ENCODE measurements at places on chromosomes 7 and 10.
A peak's percentile ranks its signal among the peaks of the same experiment; 100 is the strongest.

GRCh38 chr7:91565499-91566401, 301.5 kb downstream of the FZD1 start:
- DNase-seq = peak; percentile 51

DNA sequence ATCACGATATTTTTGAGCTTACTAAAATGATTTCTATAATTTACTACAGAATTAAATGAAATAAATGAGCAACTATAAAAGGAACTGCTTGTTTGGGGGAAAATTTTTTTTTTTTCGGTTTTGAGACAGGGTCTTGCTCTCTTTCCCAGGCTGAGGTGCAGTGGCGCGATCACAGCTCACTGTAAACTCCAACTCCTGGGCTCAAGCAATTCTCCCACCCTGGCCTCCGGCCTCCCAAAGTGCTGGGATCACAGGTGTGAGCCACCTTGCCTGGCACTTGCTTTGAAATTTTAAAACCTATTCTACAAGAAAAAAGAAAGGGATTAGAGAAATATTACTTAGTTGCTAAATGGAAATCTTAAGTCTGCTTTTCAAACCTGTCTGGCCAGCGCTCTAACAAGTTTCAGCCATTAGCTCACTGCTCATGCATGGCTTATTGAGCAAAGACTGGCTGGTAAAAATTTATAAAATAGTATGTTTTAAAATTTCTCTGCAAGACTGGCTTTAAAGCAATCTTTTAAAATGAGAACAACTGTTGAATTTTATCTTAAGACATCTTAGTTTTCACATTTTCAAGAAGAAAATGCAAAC, 144.0 kb downstream of the ATE1 start:
- no peak for DNase-seq

DNA sequence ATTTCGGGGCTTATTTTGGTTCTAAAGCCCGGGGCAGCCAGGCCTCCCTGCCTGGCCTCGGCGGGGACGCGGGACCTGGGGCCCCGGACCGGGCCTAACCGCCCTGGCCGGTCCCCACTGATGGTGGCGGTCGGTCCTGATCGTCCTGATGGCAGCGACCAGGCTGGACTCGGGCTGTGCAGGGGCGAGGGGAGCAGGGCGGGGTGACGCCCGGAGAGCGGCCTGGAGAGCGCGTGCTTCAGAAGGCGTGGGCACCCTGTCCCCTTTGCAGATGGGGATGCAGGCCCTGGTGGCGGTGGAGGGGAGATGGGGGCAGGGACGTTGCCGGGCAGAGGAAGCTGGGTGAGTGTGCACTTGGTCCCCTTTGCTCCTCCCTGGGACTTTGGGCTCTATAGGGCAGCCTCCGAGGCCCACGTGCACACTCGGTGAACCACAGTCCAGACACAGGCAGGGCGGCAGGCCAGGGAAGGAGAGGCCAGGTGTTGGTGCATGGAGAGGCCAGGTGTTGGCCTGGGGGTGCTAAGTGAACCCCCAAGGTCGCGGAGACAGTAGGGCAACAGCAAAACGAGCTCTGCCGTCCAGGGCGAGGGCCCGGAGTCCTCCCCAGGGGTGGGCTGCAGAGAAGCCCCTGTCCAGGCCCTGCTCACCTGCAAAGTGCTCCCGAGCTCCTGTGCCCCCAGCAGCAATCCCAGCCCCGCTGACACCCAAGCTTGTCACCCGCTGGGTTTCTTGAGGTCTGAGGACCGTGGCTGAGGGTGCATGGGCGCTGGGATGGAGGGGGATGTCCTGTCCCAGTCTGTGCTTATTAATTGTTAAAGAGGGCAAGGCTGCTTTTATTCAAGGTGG, 42.4 kb upstream of the FAM20C start:
- DNase-seq = no peak

DNA sequence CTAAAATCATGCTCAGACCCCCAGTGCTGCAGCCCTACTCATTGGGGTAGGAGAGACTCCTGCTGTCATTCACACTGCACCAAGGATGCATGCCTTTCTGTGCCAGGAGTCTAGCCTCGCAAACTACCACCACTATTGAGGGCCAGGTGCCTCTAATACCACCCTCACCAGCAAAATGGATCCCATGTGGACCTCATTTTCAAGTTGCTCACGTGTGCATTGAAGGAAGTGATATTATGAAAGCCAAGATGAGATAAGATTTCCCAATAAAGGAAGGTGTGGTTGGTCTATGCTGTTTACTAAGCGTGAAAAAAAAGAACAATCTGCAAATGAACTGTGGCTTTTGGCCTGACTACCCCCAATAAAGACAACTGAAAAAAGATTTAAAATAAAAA, 7.2 kb upstream of the LAMTOR4 start:
- no peak for DNase-seq

DNA sequence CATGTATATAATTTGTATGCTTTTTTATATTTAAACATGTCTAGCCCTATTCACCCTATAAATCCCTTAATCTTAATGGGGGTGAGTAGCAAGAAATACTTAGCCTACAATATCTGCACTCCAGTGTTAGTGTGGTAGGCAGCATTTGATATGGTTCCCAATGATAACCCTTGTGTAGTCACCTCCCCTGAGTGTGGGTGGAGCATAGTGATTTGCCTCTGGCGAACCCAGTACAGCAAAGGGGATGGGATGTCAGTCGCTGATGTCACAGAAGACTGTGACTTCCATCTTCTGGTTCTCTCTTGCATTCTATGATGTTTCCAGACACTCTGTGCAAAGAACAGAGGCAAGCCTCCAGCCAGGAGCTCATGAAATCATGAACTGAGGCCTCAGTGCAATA, 211.2 kb downstream of the CRPPA start:
- DNase-seq = no peak

GRCh38 chr7:121186746-121187145, 142.1 kb upstream of the WNT16 start:
- DNase-seq = no peak

DNA sequence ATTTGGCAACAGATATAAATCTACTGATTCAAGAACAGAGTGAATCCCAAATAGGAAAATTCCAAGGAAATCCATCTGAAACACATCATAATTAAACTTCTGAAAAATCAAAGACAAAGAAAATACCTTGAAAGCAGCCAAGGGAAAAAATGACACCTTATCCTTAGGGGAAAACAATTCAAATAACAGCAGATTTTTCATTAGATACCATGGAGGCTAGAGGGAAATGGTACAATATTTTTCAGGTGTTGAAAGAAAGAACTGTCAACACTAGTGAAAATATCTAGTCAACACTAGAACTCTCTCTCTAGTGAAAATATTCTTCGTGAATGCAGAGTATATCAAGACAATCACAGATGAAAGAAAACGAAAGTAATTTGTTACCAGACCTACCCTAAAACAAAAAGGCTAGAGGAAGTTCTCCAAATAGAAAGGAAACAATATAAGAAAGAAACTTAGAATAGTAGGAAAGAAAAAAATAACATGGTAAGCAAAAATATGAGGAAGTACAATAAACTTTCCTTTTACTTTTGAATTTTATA, 5.7 kb upstream of the FAM241B start:
- no peak for DNase-seq

DNA sequence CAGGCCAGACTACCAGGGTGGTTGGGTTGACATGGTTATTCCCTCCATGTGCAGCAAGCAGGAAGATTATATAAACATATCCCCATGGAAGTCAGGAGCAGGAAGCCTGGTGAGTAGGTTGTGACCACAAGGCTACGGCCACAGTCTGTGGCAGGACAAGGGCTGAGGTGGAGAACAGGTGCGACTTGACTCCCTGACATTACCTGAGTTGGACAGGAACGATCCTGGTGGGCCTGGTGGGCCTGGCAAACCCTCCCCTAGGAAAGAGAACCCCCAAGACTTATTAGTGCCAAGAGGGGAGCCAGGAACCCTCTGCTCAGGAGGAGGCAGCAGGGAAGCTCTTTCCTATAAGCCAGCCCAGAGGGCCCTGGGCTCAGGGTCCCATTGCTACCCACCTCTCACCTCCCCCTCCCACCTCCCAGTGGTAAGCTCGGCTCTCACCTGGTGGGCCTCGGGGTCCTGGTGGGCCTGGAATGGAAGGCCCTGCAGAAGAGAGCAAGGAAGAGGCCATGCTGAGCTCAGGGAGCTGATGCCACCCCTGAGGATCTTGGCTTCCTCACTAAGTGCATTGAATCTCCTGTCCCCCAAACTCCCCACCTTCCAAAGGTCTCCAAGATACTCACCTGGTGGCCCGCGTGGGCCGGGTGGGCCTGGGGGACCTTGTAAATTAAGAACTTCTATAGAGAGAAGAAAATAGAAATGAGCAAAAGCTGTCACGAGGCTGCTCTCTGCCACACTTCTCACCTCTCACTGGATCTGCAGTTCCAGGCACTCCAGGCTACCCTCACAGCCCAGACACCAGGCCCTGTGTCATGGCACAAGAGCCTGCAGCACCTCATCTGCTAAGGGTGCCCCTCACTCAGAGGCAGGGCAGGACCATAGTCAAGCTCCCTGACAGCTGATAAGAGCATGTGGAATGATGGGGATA, 44.6 kb downstream of the COL17A1 start:
- DNase-seq = no peak

GRCh38 chr10:5581670-5582566, 57.2 kb downstream of the CALML3 start:
- no peak for DNase-seq

DNA sequence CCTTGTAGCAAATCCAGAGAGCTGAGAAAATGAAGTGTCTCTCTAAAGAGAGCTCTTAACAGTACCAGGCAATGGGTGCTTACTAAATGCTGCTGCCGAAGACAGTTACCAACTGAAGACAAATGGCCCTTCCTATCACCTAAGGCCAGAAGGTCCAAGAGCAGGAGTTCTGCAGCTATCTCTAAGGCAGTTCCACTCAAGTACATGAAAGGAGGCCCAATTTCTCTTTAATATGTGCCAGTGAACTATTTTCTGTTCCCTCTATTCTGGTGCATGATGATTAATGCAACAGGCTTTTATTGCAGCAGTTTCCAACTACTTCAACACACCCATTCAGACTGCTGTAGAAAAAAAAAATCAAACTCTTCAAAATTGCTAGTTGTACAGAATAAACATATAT, 122.5 kb downstream of the SLC25A13 start:
- no peak for DNase-seq

GRCh38 chr10:18008986-18009385, 57.3 kb downstream of the SLC39A12 start:
- peak; percentile 53 for DNase-seq

GRCh38 chr10:124741281-124741921, 2.8 kb downstream of the FAM53B start:
- peak; percentile 91 for DNase-seq

DNA sequence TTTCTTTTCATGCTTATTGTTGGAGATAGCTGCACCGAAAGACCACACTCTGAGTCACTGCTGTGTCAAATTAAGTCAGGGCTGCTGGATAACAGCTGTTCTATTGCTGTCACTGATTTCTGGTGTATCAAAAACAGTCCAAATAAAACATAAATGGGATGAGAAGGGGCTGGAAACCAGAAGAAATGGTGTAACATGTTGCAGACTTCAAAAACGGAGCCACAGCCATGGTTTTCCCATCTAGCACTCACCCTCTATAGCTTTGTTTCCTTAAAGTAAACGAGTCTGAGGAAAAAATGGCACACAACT, 103.3 kb upstream of the DIP2C start:
- DNase-seq = no peak

DNA sequence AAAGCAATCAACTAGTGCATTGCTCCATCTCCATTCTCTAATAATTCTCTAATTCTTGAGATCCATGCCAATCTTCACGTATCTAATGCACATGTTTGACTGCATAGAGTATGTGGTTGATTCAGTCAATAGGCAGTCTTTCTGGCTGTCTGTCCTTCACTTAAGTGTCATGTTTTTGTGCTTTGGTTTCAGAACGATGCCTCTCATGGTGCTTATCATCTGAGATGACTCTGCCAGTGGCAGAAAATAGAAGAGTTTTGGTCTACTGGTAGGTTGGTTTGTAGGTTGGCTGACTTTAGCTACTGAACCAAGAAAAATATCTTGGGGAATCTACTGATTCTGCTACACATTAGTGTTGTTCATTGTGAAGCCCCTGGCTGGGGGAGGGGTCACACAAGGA, 364.2 kb downstream of the SFMBT2 start:
- no peak for DNase-seq

GRCh38 chr7:20287317-20287716, 43.4 kb upstream of the ITGB8 start:
- DNase-seq = no peak

- no peak for DNase-seq
These were observed 18.6 kb upstream of the VDAC2 start for GRCh38 chr10:75191821-75192568.

DNA sequence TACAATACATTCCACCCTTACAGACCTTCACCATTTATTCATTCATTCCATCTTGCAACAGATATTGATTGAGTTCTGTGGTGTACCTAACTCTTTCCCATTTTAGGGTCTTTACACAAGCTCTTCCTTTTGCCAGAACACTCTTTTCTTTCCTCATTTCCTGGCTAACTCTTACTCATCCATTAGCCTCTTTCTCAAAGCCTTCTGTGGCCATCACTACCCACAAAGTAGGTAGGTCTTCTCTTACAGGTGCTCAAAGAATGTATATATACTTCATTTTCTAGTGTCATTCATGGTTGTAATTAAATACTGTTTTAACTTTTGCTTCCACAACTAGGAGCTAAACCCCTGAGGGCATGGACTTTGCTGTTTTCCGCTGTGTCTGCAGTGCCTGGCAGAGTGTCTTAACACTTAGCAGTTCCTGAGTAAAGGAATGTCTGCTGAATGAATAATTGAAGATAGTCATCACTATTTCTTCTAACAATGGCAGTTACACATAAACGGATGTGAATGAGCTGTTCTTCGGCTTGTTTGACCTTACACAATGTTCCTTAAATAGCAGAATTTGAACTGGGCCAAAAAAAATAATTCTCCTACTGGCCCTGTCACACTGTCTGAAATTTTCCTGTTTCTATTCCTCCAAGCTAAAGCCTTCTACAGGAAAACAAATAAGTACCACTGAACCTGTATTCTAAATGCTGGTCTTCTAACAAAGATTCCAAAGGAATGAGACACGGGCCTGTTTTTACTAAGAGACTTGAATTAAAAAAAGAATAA, 15.1 kb downstream of the BCAP29 start:
- no peak for DNase-seq

DNA sequence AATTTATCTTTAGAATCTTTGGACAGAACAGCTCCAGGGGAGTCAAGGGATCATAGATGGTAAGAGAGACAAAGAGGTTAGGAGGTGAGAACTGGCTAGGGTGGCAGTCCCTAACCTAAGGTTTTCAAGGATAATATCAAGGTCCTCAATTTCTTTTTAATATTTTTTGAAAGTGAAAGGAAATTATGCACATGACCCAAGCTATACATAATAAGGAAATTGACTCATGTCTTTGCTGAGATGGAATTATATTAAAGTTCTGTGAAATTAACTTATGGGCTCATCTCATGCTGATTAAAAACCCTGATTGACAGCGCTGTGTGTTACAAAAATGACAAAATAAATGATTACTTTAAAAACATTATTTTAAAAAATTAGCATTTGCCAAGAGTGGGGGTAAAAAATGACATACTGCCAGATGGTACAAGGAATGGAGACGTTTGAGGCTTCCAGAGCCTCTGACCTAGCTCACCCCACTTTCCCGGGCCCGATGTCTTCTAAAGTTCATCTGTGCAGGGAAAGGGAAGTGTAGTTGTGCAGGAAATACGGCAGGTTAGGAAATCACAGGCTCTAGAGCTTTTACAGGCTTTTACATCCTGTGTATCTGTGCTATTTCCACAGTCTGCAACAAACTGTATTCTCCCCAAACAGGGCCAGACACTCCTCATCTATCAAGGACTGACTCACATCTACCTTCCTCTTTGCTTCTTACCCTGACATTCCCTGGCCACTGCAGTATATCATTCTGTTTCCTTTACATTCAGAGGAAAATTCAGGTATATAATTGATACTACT, 185.6 kb upstream of the PRSS58 start:
- DNase-seq = no peak

All from brain (organoid and tissue), 16 donors.